Activated CD8-positive, alpha-beta memory T cell treated with anti-CD3 and anti-CD28 coated beads for 1 hour (primary cell): ENCODE measurements at places on chromosomes 7 and 10.

- no peak for DNase-seq
These were observed 133.5 kb downstream of the TACC2 start for GRCh38 chr10:122122493-122122892.

- no peak for DNase-seq
These were observed 320.8 kb downstream of the PRPF18 start for GRCh38 chr10:13907570-13907969.

- DNase-seq = no peak
These were observed 121.3 kb upstream of the ODAD2 start for GRCh38 chr10:28120043-28120749.

- no peak for DNase-seq
These were observed 121.5 kb upstream of the PRSS58 start for GRCh38 chr7:142379201-142379885.

DNA sequence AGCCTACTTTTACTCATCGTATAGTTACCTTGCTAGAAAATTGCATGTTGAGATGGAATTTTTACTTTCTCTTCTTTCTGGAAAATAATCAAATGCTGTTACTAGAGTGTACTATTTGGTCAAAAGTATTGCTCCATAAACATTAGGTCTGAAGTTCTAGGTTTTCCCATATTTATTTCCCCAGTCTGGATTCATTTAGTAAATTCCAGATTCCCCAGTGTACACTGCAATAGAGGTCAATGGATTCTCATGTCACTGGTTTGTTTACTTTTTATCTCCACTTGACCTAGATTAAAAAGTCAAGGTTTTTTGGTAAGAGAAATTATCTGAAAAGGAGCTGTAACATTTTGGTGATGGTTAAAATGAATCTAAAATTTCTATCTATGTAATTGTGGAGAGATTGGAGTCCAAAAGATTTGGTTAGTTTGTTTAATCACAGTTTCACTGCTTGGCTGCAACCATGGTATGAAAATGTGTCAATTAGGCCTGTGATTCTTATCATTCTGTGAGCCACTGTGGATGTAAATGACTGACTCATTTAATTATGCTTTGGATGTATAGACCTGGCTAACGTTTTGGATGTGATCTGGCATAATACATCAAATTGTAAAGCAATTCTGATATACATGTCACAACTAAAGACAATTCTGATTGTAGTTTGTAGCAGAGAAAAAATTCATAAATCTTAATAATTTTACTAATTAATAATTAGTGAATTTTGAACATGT is 32.7 kb upstream of the STEAP4 start:
- DNase-seq = no peak

DNA sequence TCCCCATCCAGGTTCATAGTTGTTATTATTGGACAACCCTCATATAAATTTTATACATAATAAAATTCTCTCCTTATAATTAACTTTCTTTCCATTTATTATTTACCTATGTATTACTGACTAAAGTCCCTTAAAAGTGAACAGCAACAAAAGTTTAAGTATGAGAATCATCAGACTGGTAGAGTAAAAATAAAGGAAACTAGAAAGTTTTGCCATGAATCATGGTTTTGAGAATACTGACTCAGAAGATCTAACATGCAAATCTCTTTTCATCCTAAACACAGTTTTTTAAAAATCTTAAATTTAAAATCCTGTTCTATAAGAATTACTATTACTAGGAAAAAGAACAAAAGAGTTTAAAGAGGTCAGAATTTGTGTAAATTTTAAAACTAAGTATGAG is 32.1 kb downstream of the HERC4 start:
- DNase-seq = no peak

DNA sequence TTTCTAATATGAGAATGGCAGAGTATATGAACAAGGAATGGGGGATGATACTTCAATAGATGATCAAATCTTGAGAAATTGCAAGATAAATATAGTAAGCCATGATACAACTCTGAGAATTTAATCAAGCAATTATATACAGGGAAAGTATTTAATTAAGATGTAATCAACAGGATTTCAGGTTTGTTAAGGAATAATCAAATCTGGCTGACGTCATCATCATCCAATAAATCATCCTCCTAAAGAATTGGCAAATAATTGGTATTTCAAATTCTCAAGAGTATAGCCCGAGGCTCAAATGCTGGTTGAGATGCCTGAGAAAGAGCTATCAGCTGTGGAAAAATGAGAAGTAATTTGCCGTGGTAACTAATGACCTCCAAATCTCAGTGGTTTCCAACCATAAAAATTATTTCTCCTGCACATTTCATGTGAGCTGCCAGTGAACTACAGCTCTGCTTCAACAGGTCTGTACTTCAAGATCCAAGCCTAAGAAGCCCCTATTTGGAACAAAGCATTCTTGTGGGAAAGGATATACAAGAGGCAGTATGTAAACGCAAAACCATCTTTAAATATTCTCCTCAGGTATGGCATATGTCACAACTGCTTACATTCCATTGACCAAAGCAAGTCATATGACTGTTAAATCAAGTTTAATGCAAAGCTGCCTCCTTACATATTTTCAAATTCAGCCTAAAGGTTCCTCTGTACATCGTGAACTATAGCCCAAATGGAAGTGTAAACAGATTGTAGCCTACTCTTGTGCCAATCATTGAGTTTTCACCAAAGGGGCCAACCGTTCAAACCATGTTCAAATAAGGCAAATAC is 503.0 kb downstream of the KIF20B start:
- DNase-seq = no peak

DNA sequence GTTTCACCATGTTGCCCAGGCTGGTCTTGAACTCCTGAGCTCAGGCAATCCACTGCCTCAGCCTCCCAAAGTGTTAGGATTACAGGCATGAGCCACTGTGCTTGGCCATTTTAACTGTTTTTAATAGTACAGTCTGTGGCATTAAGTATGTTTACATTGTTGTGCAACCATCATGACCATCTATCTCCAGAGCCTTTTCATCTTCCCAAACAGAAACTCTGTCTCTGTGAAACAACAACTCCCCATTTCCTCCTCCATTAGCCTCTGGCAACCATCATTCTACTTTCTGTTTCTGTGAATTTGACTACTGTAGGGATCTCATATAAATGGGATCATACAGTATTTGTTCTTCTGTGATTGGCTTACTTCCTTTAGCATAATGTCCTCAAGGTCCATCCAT is 48.3 kb upstream of the SEPHS1 start:
- no peak for DNase-seq

- no peak for DNase-seq
These were observed 475 bp downstream of the NEUROD6 start for GRCh38 chr7:31340051-31340450.

DNA sequence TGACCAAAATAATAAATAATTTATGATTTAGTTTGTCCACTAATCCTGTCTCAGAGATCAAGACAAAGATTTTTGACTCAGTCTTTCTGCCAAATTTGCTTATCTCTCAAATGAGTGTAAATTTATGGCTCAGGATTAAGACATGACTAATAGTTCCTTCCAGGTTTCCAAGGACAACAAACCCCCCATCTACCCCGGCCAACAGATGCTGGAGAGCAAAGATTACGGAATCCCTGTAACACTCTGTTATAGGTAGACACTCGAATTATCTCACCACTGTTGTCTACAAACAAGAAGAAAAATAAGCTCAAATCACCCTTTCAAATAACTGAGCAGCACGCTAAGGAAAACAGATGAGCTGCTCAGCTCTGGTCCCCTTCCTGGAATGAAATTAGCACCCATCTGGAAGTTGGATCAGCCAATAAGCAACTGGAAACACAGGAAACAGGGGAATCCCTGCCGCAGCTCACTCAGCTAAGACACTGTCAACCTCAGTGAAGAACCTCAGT is 56.8 kb upstream of the SVIL start:
- no peak for DNase-seq

DNA sequence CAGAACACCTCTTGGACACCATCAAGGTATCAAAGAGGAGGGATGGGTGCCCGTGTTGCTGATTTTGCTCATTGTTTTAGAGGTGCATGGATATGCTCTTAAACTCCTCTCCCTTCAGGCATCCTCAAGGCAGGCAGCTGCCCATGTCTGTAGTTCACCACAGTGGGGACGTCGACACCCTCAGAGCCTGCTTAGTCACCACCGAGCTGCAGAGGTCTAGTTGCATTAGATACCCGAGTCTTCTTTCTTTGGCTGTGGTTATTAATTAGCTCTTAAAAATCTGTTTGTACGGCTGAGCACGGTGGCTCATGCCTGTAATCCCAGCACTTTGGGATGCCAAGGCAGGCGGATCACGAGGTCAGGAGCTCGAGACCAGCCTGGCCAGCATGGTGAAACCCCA is 24.7 kb upstream of the TSPAN13 start:
- DNase-seq = no peak

- no peak for DNase-seq
These were observed 292.9 kb downstream of the PAXIP1 start for GRCh38 chr7:154709840-154710520.

DNA sequence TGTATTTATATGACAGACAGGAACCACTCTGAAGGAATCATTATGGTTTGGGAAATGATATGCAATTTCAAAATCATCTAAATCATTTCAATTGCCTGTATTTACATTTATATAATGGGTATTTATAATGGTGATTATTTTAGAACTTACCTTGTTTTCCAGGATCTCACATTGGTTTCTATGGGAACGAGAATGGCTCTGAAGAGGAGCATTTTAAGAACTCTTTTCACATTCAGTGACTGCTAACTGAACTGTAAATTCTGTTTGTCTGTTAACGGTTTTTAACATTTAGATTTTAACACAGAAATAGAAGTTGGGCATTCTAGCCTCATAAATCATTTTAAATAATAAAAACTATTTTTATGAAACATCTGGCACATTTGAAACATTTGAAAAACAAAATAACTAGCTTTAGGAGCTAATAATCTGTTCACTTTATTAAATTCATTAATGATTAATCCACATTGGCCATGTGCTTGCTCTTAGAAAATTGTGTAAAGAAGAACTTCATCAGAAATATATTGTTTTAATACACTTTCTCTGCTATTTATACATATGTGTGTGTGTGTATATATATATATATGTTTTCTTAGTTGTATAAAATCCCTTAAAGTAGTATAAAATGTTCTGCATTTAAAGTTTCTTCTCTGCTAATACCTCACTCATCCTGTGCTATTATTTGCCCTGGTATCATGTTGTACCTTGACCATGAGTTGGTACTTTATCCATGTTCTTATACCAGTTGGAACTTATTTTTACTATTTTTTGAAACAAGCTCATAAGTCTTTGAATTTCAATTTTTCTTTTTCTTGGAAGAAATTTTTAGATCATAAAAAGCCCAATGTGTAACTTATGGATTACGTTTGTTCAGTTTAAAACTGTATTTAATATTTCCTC is 8.7 kb upstream of the SEM1 start:
- DNase-seq = no peak

GRCh38 chr10:31322647-31323046 is 3.6 kb downstream of the ZEB1 start:
- DNase-seq = no peak

- DNase-seq = no peak
These were observed 37.7 kb upstream of the ITPRID1 start for GRCh38 chr7:31476073-31476745.

DNA sequence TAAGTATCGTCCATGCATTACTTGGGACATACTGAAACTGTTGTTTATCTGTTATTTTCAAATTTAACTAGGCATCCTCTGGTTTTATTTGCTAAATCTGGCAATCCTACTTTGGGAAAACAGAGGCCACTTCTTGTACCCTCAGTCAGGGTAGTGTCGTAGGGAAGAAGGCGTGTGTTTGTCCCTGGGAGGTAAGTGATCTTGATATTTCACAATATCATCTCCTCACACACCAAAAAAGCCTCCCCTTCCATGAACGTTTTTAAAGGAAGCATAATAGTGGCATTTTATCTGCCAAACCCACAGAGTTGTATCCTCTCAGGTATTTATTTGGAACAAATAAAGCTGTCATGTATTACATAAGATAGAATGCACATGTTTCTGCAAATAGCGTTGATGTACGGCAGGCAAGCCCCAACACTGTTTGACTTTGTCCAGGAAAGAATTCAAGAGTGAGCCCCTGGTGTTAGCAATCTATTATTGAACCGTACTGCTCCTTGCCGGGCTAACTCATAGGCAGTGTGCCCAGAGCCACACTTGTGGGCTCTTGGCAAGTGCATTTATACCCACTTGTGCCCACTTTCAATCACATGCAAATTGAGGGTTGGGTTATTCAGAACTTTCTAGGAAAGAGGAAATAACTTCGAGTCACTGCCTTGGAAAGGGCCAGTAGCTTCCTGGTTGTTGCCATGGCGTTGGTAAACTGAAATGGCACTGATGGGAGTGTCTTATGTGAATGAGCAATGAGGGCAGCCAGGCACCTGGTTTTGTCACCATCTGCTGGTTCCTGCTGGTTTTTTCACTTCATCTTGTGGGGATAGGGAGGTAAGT is 266.0 kb downstream of the USP6NL start:
- no peak for DNase-seq

DNA sequence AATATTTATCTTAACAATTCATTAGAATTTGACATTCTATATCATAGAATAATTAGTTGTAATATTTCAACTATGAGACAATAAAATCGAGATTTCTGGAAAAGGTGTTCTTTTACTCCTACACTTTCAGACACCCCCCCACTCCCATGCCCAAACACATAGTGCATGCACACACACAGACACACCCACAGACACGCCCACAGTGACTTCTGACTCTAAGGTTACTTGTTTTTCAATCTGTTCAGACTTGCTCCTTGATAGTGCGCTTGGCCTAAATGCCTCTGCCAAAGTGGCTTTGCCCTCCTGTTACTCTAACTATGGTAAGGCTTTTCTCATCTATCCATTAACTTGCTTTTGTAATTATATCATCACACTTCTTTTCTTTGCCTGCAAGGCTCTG is 144.0 kb upstream of the PPP1R3A start:
- no peak for DNase-seq

DNA sequence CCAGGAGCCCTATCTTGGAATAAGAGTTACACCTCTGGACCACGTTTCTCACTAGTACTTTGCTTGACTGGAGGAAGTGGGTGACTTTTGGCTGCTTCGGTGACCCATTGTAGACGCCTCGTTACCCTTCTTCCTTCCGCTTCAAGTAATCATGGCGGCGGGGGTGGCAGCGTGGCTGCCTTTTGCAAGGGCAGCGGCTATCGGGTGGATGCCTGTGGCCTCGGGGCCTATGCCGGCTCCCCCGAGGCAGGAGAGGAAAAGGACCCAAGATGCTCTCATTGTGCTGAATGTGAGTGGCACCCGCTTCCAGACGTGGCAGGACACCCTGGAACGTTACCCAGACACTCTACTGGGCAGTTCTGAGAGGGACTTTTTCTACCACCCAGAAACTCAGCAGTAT is 1.5 kb downstream of the KCND2 start:
- DNase-seq = no peak

- DNase-seq = no peak
These were observed 75.2 kb downstream of the PPP1R3C start for GRCh38 chr10:91557651-91558111.

- no peak for DNase-seq
These were observed 35.4 kb upstream of the HPS1 start for GRCh38 chr10:98482096-98482495.

- DNase-seq = no peak
These were observed 88.0 kb downstream of the TMEM178B start for GRCh38 chr7:141161550-141162535.

DNA sequence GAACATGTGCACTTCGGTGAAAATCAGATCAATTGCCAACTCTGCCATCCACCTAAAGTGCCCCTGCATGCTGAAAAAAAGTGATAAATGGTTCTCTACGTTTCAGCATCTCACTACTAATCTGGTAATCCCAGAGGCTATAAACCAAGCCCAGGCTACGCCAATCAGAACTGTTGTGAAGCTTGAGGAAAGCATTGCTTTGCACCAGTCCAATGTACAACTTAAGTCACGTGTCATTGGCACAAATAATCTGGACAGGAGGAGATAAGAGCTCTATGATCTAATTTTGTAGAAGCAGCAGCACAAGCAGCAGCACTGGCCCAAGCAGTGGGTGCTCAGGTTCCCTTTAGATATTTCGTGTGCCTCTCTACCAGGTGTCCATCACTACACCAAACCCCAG is 4.4 kb upstream of the EGR2 start:
- no peak for DNase-seq
